ENCODE measurements at places on chromosomes 13 and 19. TPM values are rescaled to one million over a fixed set of nuclear protein-coding genes. Genes with fewer than 3 reads are reported as not detected.
A peak's percentile ranks its signal among the peaks of the same experiment; 100 is the strongest.

ZNF283 gene
- 6.9 TPM for total RNA-seq

PCDH17 gene
- 0.26 TPM for total RNA-seq

TTC9B gene
- total RNA-seq = 2.3 TPM

DNA sequence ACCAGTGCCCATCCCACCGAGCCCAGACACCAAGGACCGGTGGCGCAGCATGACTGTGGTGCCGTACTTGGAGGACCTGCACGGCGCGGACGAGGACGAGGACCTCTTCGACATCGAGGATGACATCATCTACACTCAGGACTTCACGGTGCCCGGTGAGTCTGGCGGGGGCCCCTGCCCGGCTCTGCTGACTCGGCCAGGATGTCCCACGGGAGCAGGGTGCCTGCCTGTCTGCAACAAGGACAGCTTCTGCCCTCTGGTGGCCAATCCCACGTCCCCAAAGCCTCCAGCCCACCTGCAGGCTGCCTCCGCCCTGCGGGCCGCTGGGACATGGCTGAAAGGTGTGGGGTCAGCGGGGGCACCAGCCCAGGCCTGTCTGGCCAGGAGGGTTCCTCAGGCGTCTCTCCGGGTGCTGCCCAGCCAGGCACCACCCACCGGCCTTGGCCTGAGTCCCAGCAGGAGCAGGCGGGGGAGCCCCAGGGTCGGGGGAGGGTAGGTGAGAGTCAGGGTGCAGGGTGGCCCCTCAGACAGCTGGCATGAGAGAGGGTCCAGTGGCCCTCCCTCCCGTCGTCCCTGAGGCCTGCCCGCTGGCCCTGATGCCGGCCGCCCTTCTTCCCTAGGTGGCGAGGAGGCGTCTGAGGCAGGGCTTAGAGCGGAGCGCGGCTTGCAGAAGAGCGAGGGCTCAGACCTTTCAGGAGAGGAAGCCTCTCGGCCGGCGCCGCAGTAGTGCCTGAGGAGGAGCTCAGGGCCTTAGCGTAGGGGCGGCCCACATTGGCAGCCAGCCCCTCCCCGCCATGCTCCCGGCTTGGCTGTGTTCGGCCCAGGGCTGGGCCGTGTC is 14.6 kb downstream of the CBARP start:
- DNase-seq = no peak

DNA sequence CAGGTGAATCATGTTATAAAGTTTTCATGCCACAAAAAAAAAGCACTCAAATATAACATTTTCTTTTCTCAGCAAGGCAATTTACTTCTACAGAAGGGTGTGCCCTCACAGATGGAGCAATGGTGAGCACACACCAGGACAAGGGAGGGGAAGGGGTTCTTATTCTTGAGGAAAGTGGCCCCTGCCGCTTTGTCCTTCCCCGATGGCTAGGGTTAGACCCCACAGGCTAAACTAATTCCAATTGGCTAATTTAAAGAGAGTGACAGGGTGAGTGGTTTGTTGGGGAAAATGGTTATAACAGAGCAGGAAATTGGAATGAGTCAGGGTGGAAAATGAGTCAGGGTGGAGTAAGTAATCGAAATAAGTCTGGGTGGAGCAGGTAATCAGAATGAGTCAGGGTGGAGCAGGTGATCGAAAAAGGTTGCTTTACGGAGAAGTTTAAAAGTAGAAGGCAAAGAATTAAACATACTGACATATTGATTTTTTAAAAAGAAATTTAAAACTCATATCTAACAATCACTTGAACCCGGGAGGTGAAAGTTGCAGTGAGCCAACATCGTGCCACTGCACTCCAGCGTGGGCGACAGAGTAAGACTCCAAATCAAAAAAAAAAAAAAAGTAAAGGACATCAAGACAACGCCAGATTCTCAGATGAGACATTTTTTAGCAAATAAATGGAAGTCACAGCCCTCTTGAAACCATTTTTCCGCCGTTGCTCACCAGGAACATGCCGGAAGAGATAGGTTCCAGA is 813 bp downstream of the ZNF562 start:
- DNase-seq = peak; percentile 5

SSC5D gene
- total RNA-seq = 13.0 TPM

- no peak for DNase-seq
Measured at GRCh38 chr13:20191311-20192157, 1.2 kb downstream of the GJB2 start.

- DNase-seq = no peak
Measured at GRCh38 chr13:110446575-110446890, 115.0 kb downstream of the RAB20 start.

GRCh38 chr19:41709951-41710645 is 1.7 kb downstream of the CEACAM5 start:
- no peak for DNase-seq

GRCh38 chr13:109123971-109124370 is 494.6 kb downstream of the MYO16 start:
- DNase-seq = no peak

- no peak for DNase-seq
Measured at GRCh38 chr13:49560270-49561061, 24.9 kb downstream of the RCBTB1 start.

DNA sequence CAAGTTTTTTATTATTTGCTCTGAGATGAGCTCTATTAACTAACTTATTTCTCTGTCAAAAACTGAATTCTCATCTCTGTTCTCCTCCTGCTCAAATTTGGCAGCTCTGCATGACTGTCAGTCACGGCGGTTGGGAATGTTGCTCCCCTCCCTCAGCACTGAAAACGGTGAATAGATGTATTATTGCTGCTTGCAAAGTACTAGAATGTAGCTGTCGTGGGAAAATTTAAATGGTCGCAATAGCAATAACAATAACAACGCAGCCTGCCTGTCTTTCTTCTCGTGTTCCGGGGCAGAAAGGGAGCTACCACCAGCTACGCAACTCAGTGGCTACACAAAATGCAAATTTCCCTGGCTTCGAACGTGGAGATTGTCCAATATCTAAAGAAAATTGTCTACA is 125.6 kb upstream of the FRY start:
- no peak for DNase-seq

DNA sequence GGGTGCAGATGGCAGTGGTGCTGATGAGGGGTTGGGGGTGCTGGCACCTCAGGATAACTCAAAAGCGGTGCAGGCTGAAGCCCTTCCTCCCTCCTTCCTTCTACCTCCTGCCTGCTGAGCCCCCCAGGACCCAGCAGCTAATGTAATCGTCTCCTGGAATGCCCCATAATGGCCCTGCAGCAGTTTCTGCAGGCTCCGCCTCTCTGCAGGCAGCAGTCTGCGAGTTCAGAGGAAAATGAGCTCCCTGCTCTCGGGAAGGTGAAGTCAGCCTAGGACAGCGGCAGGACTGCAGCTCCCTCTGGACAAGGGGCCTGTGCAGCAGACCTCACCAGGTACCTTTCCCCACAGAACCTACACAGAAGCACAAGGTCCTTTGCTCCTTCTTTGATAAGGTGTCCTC is 130.9 kb downstream of the ZDHHC20 start:
- no peak for DNase-seq

DNA sequence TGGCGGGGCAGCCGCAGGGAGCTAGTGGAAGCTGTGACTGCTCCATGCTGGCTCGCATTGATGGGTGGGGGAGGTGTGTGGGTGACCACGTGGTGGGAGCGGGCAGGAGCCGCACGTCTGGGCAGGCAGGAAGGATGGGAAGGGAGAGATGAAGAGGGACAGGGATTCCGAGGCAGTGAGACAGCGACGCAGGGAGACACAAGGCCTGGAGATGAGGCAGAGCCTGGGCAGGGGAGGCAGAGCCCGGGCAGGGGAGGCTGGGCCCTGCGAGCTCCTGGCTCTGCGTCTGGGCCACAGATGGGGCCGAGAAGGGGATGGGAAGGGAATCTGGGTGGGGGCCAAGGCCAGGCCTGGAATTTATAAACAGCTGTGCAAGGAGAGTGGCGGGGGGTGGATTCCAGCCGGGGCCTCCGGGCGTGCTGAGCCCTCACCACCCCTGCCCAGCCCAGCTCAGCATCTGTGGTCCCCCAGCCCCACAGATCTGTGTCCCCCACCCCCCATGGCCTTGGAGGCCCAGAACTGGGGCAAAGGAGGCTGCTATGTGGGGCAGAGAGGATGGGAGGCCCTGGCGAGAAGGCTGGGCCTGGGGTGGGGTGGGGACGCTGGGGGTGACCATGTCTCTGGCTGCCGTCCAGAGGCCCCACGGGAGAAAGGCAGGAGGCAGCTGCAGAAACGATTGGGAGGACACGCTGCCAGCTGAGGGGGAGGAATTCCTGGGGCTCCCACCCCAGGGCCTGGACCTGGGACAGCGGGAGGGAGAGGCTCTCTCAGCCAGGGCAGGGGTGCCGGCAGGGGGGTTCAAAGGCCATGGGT is 6.0 kb downstream of the EHD2 start:
- DNase-seq = no peak

HCN2 gene
- 15.1 TPM for total RNA-seq

- DNase-seq = no peak
Measured at GRCh38 chr13:29957320-29957719, 106.9 kb upstream of the UBL3 start.

DNA sequence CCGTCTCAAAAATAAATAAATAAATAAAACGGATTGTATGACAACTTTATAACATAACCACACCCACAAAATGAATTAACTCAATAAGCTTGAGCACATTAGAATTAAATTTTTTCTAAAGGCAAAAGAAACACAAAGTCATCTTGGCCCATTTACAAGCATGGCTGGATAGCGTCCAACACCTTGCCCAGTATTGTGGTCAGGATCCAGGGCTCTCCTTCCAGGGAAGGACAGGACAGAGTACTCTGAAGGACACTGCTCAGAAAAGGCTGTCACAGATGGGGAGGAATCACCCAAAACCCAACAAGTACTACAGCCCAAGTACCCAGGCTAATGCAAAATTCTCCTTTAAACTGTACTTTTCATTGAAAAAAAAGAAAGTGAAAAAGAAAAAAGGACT is 27.1 kb downstream of the SUGP2 start:
- DNase-seq = no peak

DNA sequence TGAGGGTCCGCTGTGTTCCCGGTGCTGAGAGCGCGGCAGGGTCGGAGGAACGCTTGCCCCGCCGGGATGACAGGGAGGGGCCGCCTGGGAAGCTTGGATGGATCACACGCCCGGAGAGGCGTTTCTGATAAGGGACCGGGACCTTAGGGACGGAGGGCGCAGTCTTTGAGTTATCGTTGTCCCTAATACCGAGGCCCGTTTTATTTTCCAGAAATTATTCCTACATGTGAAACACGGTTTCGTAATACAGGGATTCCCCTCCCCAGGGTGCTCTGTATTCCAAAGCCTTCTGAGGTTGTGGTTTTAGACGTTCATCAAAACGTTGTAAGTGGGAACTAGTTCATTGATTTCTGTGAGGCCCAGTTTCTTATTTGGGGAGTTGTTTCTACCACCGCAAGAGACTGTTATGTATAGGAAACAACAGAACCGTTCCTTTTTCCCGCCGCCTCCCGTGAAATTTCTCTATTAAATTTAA is 752 bp downstream of the PDCD5 start:
- no peak for DNase-seq

Measured in Panc1 (cell line).